ENCODE measurements at places on chromosomes 1 and 21.
A peak's percentile ranks its signal among the peaks of the same experiment; 100 is the strongest.

GRCh38 chr1:172167796-172168596 is 252.5 kb upstream of the C1orf105 start:
- no peak for DNase-seq

GRCh38 chr1:66533804-66534740 is at the start of gene SGIP1:
SGIP1 (plus strand) TSS chr1:66534153; CDS start chr1:66534359, 206 bp downstream.
- no peak for DNase-seq

- DNase-seq, result no peak
Measured at GRCh38 chr1:170676628-170677027, 12.7 kb downstream of the PRRX1 start.

DNA sequence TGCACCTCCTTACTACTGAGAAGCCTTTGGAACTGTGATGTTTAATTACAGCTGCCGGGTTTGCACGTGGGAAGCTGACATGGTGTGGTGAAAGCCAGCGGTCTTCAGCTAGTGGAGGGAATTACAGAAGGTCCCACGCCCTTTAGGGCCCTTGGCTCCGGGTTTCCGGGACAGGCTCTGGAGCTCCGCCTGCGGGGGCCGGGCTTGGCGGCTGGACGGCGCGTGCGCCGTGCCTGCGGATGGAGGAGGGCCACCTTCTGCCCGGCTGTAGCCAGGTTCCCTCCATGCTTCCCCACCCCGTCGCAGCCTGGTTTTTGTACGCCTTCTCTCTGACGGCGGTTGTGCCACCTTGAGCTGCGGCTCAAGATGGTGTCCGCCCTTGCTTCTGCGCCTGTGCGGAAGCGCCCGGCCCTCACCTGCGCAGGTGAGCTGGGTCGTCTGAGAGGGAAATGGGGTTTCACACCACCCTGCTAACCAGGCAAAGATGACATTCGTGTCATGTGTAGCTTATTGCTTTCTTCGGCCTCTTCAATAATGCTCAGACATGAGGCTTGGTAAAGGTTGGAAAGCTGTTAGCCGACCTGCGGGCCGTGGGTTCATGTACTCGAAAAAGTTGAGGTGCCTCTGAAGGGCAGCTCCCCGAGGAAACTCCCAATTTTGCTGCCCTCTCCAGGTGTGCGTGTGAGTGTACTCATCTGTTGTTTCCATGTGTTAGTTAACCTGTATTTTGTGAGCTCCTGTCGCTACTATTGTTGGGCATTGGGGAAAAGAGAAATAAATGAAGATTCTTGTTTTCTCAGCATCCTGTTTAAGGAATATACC is 36.6 kb upstream of the OPRD1 start:
- peak; percentile 58 for DNase-seq

- DNase-seq, result no peak
Measured at GRCh38 chr1:246292571-246292970, 214.5 kb downstream of the SMYD3 start.

GRCh38 chr1:58893257-58893869 is 109.5 kb upstream of the JUN start:
- no peak for DNase-seq

GRCh38 chr1:156293895-156294294 is 1.6 kb downstream of the GLMP start:
- no peak for DNase-seq

DNA sequence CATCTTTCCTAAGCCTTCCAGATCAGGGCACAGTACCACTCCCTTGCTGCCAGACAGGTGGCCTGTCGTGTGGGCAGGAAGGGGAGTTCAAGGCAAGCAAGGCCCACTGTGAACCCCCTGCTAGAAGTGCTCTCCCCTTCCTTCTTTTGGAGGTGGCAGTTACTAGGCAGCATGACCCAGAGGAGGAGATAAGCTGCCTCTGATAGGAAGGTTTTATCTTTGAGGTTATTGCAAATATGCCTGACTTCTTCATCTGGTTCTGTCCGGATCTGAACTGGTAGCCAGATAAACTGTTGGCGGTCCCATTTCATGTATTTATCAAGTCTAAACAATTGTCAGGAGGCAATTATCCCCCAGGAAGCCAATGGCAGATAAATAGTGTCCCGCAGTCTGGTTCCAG is 198.2 kb upstream of the LMO4 start:
- no peak for DNase-seq

GRCh38 chr1:239647045-239647444 is 260.7 kb downstream of the CHRM3 start:
- no peak for DNase-seq

DNA sequence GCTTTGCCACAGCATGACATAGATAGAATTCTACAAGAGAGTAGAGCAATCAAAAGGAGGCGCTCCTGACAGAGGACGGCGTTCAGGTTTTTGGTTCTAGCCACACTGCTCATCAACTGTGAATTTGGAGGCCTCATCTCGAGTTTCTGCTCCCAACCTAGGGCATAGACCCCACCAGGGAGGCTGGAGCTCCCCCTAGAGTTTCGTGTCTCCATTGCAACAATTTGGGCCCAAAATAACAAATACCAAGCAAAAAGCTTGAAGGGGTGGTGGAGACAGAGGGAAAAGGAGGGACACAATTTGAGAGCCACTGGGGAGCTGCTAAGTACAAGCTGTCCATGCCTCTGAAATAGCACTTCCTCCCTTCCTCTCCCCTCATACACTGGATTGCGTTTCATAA is 297.0 kb downstream of the GPATCH2 start:
- DNase-seq, result no peak

GRCh38 chr1:41698916-41699860 is 214.7 kb upstream of the EDN2 start:
- peak; percentile 19 for DNase-seq

GRCh38 chr1:236868625-236869467 is 73.8 kb downstream of the MTR start:
- peak; percentile 55 for DNase-seq

DNA sequence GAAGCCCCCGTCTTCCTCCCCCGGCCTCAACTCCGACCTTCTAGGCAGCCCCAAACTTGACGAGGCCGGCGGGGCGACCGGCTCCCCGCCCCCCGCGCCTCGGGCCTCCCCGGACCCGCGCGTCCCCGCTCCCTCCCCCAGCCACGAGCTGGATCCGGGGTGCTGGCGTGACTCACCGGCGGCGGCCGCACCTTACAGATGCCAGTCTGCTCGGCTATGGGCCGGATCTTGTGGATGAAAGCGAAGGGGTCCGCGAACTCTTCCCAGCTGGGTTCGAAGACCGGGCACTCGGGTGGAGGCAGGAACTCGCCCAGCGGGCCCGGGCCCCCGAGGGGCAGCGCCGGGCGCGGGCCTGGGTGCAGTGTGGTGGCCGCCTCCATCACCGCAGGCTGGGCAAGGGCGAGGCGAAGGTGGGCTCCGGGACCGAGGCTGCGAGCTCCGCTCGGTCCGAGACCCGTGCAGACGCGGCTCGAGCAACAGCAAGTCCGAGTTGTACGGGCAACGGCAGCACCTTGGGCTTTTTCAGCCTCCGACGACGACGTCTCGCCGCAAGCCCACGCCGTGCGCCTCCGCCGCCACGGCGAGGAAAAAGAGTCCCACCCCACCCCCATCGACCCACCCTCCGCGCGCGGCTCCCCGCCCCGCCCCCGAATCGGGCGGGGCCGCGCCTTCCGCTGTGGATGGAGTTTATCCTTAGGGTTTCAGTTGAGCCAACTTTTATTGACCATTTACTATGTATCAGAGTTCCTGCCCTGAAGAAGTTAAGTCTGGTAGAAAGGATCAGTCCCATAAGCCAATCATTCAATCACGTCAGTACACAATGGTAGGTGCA is at the start of gene KDM5B:
Gene KDM5B (minus strand): TSS at position 496 of the 832 bp plus-strand sequence. CDS start 116 bp downstream, at position 380.
- DNase-seq, result peak; percentile 60

- DNase-seq, result no peak
Measured at GRCh38 chr1:223323491-223324484, 40.2 kb downstream of the SUSD4 start.

GRCh38 chr1:172515436-172515835 is 17.5 kb upstream of the SUCO start:
- no peak for DNase-seq

DNA sequence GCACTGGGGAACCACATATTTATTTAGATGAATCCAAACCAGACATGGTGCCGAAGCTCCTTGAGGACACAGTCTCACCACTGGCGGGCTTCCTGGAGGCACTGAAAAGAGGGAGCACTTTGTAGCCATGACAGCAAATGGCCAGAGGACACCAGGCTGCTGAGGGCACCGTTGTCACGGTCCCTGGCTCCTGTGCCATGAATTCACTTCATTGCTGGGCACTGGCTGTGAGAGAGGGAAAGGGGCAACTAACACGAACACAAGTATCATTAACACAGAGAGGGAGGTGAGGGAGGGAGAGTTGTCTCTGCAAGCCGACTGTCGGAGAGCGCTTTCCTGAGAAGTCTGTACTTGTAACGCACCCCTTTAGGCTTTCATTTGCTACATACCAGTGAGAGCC is 9.4 kb upstream of the PSRC1 start:
- no peak for DNase-seq

DNA sequence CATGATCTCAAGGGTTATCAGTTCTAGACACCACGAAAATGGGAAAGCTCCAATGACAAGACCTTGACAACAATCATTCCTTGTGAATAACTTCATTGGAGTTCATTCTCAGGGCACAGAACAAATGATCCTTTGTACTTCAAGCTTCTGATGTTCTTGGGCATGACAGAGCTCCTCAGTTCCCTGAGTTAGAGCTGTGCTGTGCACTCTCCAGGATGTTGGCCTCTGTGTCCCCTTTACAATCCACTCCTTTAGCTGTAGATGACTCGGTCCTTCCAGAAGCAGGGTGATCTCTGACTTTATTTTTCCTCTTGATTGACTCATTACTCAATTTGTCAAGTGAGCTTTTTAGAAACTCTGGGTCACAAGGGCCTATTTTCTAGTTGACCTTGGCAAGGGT is 3.9 kb upstream of the FAM78B start:
- DNase-seq, result no peak

DNA sequence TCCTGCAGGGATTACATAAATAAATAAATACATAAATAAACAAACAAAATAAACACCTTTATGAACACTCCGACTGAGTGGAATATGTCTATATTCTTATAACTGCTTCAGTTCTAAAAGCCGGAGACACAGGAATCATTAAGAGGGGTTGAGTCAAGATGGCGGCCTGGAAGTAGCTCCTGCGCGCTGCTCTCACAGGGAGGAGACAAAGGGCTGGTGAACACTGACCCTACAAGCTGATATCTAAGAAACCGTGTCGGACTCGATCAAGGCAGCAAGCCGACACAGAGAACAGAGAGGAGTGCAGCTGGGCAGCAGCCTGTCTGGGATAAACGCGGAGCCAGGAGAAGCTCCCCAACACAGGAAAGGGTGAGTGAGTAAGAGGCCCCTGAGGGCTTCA is 1098.6 kb upstream of the NCAM2 start:
- no peak for DNase-seq

DNA sequence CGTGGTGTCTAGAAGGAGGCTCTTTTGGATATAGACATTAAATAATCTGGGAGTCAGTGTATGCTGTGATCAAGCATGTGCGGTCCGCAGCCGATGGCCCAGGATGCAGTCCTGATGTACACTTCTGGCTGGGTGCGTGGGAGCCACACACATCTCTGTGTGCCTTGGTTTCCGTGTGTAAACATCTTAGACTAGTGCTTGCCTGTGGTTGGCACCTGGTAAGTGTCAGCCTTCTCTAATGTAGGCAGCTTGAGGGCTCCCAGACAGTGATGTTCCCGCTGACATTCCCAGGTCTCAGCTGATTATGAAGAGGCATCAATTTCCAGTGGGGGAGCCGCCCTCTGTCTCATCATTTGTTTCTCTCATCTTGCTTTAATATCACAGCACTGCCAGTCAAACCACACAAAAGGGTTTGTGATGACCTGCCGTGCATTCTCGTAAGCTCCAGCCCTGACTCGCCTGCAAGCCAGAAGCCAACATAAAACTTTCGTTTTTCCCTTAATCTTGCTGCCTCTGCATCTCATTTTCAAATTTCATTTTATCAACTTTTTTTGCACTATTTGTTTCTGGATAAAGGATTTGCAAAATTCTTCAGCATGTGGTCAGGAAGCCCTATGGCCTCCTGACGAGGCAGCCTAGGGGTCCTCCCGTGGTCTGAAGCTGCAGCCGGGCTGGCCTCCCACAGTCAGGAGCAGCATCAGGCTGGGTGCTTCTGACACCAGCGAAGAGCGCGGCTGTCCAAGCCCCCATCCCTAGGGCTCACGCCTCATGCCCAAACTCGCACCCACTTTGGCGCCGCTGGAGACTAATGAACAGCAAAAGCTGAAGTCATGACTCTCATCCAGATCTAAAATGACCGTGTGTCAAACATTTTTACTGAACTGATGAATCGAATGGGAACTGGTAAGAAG is 28.1 kb downstream of the PDE9A start:
- peak; percentile 17 for DNase-seq

GRCh38 chr1:152718238-152718637 is 10.3 kb downstream of the LCE4A start:
- DNase-seq, result no peak

DNA sequence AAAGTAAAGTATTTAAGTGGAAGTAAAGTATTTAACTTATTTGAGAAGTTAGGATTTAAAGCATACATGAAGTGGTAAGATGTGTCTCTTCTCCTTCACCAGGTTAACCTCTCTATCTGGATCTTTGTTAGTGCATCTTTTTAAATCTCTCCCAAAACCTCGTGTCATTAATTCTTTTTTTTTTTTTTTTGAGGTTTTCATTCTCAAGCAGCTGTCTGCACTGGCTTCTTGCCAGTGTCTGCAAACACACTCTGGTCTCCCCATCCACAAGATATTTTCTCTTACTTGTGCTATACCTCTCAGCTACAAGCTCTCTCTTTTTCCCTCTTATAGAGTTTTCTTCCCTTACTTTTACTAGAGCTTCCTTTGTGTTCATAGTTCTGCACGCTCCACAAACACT is 49.0 kb downstream of the CLDN17 start:
- no peak for DNase-seq

GRCh38 chr1:211473823-211474222 is 18.1 kb downstream of the RD3 start:
- no peak for DNase-seq

DNA sequence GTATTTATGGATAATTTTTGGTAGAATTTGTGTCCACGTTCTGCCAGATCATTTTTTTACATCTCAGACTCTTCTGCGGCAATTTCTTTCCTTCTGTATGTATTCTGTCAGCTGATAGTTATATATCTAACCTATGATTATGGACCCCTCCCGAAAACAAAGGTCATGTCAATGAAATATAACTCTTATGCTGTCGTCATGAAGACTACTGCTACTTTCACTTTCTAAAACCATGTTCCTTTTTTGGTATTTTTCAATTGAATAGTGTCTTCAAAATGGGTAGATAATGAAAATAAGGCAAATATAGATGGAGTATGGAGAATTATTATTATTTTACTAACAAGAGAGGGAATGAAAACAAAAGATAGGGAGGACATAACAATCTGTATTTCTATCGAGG is 3.2 kb downstream of the ANGPTL1 start:
- DNase-seq, result no peak

GRCh38 chr1:201332021-201332420 is 45.5 kb downstream of the TNNT2 start:
- DNase-seq, result no peak

DNA sequence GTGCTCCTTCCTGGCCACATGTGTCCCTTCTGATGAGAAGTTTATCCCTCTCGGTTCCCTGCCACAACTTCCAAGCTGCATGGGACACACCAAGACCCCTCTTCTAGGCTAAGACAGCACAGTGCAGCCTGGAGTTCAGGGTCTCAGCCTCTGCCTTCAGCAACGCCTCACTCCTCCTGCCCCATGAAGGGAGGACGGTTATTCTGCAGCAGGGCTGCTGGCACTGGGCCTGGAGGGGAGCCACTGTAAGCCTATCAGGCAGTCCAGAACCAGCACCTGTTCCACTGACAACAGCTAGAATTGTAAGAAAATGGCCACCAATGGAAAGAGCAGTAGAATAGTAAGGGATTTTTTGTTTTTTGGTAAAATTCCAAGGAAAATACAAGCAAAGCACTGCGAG is 72.3 kb downstream of the GALNT2 start:
- no peak for DNase-seq

All from activated CD4-positive, alpha-beta T cell treated with anti-CD3 and anti-CD28 coated beads, Interleukin-2, Interleukin-4, amounts not matched to agents 100 ng/mL and 50 ng/mL, durations not matched to agents 16 hours and 8 hours (primary cell).